Testis (tissue), 5 donors: ENCODE measurements at places on chromosomes 11 and 22. TPM values are rescaled to one million over a fixed set of nuclear protein-coding genes. Genes with fewer than 3 reads are reported as not detected.

SAA2 gene
- total RNA-seq, result 2.4 TPM

OR51B2 gene
- total RNA-seq, result 0.74 TPM

USH1C gene
- total RNA-seq, result 1.2 TPM

SCUBE2 gene
- 3.5 TPM for total RNA-seq

KCTD14 gene
- 1.4 TPM for total RNA-seq

PIK3IP1 gene
- total RNA-seq, result 89.2 TPM

CNGA4 gene
- 7.9 TPM for total RNA-seq

CNIH2 gene
- total RNA-seq, result 4.0 TPM

MMP10 gene
- 0.39 TPM for total RNA-seq

WBP2NL gene
- 31.8 TPM for total RNA-seq

KIF18A gene
- total RNA-seq, result 14.4 TPM

DNA sequence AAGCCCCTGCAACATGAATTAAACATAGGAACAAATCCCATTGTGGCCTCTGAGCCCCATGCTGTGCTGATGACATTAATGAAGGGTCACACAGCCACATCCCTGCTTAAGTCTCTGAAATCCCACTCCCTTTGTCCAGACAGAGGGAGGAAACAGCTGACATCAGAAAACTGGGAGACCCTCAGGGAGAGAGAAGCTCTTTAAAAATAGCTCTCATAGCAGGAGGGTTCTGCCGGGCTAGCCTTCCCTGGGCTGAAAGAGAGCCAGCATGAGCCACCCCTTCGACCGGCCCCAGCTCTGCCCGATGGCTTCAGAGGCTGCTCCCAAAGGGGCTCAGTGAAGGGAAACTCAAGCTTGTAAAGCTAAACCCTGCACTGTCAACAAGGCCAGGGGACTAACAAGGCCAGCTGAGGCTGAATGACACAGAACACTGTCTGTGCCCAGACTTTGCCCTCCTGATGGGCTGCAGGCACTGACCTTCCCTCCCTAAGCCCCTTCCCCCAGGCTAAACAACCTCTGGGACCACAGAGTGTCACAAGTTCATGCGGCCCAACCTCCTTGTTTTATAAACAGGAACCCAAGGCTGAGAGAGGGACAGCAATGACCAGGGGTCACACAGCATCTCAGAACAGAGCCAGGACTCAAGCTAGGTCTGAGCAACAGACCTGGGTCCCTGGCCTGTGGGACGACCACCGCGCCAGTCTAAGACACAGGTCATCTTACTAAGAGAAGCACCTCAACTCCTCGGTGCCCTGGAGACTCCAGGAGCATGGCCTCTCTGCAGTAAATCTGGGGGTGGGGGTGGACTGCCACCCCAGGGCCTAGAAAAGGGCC is 163.8 kb downstream of the CHST1 start:
- no peak overlapping the region for H3K4me3 ChIP-seq
- H3K27me3 ChIP-seq, result no peaks in the 10 kb centered on the region

GRCh38 chr11:81219661-81220060 is 1514.0 kb downstream of the FAM181B start:
- H3K27me3 ChIP-seq, result no peaks in the 10 kb centered on the region
- no peak overlapping the region for H3K4me3 ChIP-seq
- H3K27ac ChIP-seq, result no peak overlapping the region
- no peaks in the 10 kb centered on the region for H3K36me3 ChIP-seq

GRCh38 chr22:38284042-38284402 is 11.2 kb upstream of the TMEM184B start:
- H3K27ac ChIP-seq, result no peak overlapping the region
- H3K27me3 ChIP-seq, result no peaks in the 10 kb centered on the region
- H3K4me3 ChIP-seq, result no peak overlapping the region

GRCh38 chr11:110433393-110434333 is 3.9 kb downstream of the FDX1 start:
- no peak for DNase-seq
- no peaks in the 10 kb centered on the region for H3K36me3 ChIP-seq
- H3K4me1 ChIP-seq, result peaks cover 24% of the 10 kb centered on the region
- no peak overlapping the region for H3K4me3 ChIP-seq
- no peak overlapping the region for H3K27ac ChIP-seq

GRCh38 chr11:64848826-64849597 is 4.6 kb upstream of the CDC42BPG start:
- H3K27me3 ChIP-seq, result no peaks in the 10 kb centered on the region
- peaks cover 6% of the 10 kb centered on the region for H3K4me1 ChIP-seq
- no peak overlapping the region for H3K4me3 ChIP-seq
- H3K36me3 ChIP-seq, result no peaks in the 10 kb centered on the region
- DNase-seq, result no peak
- H3K27ac ChIP-seq, result no peak overlapping the region

- peaks cover 29% of the 10 kb centered on the region for H3K4me1 ChIP-seq
- no peaks in the 10 kb centered on the region for H3K36me3 ChIP-seq
- peak; percentile 19 for DNase-seq
- peak overlapping the region; percentile 87 for H3K27ac ChIP-seq
- no peaks in the 10 kb centered on the region for H3K27me3 ChIP-seq
- peak overlapping the region; percentile 72 for H3K4me3 ChIP-seq
These were observed 743 bp upstream of the RCE1 start for GRCh38 chr11:66842501-66842895.

DNA sequence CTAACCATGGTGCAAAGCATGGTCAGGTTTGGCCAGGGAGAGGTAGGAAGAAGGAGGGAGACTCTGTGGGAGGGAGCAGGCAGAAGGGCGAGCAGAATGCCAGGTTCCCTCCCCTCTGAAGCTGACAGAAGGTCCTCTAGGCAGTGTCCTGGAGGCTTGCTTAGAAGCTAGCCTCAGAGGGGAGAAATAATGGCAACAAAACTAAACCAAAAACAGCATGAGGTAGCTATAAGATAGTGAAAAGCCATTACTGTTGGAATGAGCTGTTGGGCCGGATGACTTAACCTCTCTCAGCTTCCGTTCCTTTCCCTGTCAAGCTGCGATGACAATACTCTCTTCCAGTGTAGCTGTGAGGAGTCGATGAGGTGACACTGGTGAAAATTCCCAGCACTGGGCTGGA is 36.6 kb downstream of the RASSF10 start:
- H3K4me3 ChIP-seq, result no peak overlapping the region
- no peak overlapping the region for H3K27ac ChIP-seq
- no peaks in the 10 kb centered on the region for H3K4me1 ChIP-seq
- no peaks in the 10 kb centered on the region for H3K36me3 ChIP-seq
- H3K27me3 ChIP-seq, result no peaks in the 10 kb centered on the region

DNA sequence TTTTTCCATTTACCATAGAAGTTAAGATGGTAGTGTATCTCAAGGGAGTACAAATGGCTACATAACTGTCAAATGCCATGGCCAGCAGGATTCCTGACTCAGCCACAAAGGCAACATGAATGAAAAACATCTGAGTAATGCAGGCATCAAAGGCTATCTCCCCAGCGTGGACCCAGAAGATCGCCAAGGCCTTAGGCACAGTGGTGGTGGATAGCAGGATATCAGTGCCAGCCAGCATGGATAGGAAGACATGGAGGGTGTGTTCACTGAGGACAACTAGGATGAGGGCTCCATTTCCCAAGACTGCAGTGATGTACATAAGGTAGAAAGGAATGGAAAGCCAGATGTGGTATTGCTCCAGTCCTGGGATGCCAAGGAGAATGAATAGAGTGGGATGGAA is 18.0 kb downstream of the OR52B2 start:
- no peaks in the 10 kb centered on the region for H3K27me3 ChIP-seq
- H3K4me3 ChIP-seq, result no peak overlapping the region
- no peaks in the 10 kb centered on the region for H3K4me1 ChIP-seq
- no peak overlapping the region for H3K27ac ChIP-seq
- DNase-seq, result no peak
- H3K36me3 ChIP-seq, result no peaks in the 10 kb centered on the region

DNA sequence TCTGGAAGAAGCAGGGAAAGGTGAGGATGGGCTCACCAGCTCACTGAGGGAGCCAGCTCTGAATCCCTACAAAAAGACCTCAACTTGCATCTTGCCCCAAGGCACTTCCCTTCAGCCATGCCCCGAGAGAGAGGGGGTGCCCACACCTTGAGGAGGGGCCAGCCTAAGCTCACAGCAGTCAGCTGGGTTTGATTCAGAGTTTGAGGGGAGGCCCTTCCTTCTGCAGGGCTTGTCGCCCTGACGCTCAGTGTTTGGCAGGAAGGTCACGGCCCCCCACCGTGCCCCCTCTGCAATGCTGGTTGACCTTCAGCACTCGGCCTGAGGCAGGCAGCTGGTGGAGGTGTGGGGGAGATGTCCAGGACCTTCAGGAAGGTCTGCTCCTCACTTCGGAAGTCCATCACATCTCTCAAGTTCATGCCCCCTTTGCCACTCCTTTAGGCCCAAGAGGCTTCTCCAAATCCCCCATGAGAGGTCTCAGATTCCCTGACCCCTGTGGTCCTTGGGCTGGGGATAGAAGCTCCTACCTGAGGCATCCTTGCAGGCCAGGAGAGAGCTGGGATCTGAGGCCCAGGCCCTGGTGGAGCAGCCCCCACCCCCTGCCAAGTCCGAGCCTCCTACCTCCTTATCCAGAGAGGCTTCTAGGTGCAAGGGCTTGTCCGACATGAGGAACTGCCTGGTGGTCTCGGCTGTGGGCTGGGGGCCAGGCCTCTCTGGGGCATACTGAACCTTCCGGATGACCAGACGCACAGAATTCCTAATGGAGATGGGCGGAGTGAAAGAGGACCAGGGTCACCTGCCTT is 37.6 kb downstream of the TPBGL start:
- H3K4me1 ChIP-seq, result no peaks in the 10 kb centered on the region
- no peak overlapping the region for H3K4me3 ChIP-seq
- H3K27me3 ChIP-seq, result no peaks in the 10 kb centered on the region
- no peak overlapping the region for H3K27ac ChIP-seq
- DNase-seq, result no peak
- H3K36me3 ChIP-seq, result no peaks in the 10 kb centered on the region

- no peak overlapping the region for H3K27ac ChIP-seq
- H3K4me1 ChIP-seq, result no peaks in the 10 kb centered on the region
- DNase-seq, result no peak
- no peak overlapping the region for H3K4me3 ChIP-seq
- H3K36me3 ChIP-seq, result no peaks in the 10 kb centered on the region
- H3K27me3 ChIP-seq, result no peaks in the 10 kb centered on the region
These were observed 88.6 kb upstream of the B3GAT1 start for GRCh38 chr11:134500621-134501020.

DNA sequence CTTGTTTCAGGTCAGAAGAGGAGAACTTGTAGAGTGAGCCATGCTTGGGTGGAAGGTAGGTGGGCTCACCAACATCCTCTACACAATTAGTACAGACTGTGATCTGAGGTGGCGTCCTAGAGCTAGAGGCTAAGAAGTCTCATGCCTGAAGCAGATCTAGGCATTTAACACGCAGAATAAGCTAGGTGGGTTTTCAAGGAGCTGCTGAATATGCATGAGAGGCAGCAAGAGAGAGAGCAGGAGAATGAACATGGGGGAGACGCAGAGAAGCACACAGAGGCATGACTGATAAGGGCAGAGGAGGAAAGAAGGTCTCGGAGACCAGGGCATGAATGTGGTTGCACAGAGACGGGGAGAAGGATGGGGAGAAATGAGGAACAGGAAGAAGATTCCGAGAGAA is 36.8 kb upstream of the JAM3 start:
- no peak for DNase-seq
- no peak overlapping the region for H3K4me3 ChIP-seq
- H3K27ac ChIP-seq, result no peak overlapping the region
- H3K36me3 ChIP-seq, result no peaks in the 10 kb centered on the region
- H3K4me1 ChIP-seq, result peaks cover 38% of the 10 kb centered on the region
- no peaks in the 10 kb centered on the region for H3K27me3 ChIP-seq

DNA sequence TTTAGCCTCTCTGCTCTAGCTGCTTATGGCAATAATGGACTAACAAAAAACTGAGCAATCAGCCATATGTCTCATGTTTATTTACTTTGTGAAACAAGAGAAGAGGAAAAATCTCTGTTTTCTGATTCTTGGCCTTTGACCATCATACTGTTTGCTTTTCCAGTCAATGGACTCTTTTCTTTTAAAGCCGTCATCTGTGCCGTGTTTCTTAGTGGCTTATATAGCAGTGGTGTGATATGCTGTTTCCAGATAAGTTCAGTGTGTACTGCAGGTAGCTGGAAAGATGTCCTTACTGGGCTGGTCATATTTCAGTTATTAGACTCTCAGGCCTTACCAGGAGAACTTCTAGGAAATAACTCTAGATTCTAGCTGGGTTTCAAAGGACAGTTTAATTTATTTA is 33.6 kb upstream of the TECTA start:
- H3K4me1 ChIP-seq, result peaks cover 5% of the 10 kb centered on the region
- H3K4me3 ChIP-seq, result no peak overlapping the region
- no peaks in the 10 kb centered on the region for H3K27me3 ChIP-seq

DNA sequence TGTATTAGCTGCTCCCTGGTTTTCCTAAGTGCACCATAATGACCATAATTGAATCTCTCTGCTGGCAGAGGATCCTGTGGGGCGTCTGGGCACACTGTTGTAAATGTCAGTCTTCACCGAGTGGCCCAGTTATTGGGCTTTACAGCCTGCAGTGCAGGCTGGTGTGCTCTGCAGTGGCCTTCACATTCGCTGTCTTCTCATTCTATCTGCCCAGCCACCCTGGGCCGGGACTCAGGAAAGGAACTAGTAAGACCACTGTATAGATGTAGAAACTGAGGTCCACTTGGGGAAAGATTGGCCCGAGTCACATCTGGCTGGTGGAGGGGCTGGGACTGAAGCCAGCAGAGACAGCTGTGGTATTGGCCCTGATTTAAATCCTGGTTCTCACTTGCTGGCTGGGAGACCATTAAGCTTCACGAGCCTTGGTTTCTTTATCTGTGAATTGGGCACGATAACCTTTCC is 49.3 kb downstream of the TSPAN18 start:
- H3K4me1 ChIP-seq, result peaks cover 19% of the 10 kb centered on the region
- no peaks in the 10 kb centered on the region for H3K36me3 ChIP-seq
- H3K27ac ChIP-seq, result no peak overlapping the region
- no peak overlapping the region for H3K4me3 ChIP-seq
- no peaks in the 10 kb centered on the region for H3K27me3 ChIP-seq
- no peak for DNase-seq

DNA sequence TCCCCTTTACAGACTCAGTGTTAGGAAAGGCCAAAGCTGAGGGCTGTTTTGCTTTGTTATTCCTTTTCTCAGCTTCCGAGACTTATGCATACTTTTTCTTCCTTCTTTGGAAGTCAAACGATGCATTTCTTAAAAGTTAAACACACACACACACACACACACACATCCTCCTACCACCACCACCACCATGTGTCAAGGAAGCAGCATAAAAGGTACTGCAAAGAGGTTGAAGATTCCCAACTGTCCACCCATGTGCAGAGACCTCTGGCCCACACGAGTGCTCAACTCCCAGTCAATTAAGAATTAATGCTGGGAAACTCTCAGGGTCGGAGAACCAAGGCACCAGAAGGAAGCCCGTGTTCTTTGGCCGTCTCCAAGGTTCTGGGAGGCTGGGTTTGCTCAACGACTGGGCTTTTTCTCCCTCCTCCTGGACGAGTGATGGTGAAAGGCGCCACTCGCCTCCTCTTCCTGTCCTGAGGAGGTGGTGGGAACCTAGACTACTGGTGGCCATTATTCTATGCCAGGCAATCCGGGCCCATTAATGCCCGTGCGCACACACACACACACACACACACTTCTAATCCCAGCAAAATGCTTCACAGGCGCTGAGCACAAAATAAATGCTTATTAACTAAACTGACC is 15.1 kb downstream of the MN1 start:
- H3K36me3 ChIP-seq, result no peaks in the 10 kb centered on the region
- no peaks in the 10 kb centered on the region for H3K4me1 ChIP-seq
- H3K4me3 ChIP-seq, result no peak overlapping the region
- DNase-seq, result no peak
- peak overlapping the region; percentile 65 for H3K27ac ChIP-seq

GRCh38 chr11:73218106-73218829 is at the start of gene P2RY2:
P2RY2 (plus strand) TSS chr11:73218281; CDS start chr11:73234160, 15,879 bp downstream.
- H3K36me3 ChIP-seq, result no peaks in the 10 kb centered on the region
- H3K27ac ChIP-seq, result no peak within 1 kb of the TSS
- peaks cover 17% of the 10 kb centered on the region for H3K4me1 ChIP-seq
- peak; percentile 53 for DNase-seq
- H3K27me3 ChIP-seq, result no peaks in the 10 kb centered on the region

- H3K36me3 ChIP-seq, result no peaks in the 10 kb centered on the region
- peaks cover 4% of the 10 kb centered on the region for H3K4me1 ChIP-seq
These were observed 21.1 kb downstream of the SIK3 start for GRCh38 chr11:117076941-117077691.
